ENCODE measurements at places on chromosomes 11 and 22. TPM values are rescaled to one million over a fixed set of nuclear protein-coding genes. Genes with fewer than 3 reads are reported as not detected.
A peak's percentile ranks its signal among the peaks of the same experiment; 100 is the strongest.

DNA sequence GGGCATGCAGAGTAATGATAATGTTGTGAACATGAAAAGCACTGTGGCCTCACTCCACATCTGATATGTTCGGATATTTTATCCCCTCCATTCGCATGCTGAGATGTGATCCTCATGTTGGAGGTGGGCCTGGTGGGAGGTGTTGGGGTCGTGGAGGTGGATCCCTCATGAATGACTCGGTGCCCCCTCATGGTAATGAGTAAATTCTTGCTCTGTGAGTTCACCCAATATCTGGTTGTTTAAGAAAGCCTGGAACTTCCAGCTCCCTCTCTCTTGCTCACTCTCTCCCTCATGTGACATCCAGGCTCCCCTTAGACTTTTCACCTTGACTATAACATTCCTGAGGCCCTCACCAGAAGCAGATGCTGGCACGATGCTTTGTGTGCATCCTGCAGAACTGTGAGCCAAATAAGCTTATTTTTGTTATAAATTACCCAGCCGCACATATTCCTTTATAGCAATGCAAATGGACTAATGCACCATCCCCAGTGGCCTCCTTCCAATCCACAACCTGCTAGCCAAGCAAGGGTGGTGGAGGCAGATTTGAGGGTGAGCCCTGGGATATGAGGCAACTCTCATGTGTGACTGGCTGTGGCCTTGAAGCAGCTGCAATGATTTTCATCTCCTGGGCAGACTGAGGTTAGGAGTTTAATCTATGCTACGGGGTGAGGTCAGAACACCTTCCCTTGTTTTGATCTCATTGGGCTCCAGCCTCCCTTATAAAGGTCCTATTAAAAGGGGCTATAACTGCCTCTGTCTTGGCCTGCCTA is 276.5 kb downstream of the ETS1 start:
- no peak for DNase-seq

Gene TSG101
- 35.2 TPM for total RNA-seq

Gene NUP98
- total RNA-seq, result 96.7 TPM

DNA sequence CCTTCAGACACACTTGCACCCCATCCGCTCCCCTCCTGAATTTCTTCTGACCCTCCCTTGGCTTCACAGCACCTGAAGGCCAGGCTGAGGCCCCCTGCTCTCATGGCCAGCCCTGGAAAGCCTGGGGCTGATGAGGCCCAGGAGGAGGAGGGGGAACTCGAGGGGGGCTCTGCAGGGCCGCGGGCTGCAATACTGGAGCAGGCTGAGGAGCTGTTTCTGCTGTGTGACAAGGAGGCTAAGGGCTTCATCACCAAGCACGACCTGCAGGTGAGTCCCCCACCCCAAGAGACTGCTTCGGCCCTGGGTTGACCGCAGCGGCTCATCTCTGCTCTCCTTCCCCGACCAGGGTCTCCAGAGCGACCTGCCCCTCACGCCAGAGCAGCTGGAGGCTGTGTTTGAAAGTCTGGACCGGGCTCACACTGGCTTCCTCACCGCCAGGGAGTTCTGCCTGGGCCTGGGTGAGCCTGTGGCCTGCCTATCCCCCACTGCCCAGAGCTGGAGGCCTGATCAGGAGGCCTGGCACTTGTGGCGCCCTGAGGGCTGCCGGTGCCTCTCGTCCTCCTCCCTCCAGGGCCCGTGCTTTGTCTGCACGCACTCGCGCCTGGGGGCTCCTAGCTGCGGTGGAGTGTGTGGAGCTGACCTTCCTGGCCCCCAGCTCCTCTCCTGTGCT is 922 bp downstream of the CRACR2B start:
- DNase-seq, result no peak

Gene GTSE1
- 64.9 TPM for total RNA-seq

Gene CRYBB3
- 0.71 TPM for total RNA-seq

DNA sequence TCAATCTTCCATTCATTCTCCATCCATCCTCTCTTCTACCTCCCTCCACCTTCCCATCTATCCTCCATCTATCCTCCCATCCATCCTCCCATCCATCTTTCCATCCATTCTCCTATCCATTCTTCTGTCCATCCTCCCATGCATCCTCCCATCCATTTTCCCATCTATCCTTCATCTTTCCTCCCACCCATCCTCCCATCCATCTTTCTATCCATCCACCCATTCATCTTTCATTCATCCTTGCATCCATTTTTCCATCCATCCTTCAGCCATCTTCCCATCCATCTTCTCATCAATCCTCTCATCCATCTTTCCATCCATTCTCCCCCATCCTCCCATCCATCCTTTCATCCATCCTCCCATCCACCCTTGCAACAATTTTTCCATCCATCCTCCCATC is 27.5 kb downstream of the IGLL1 start:
- DNase-seq, result no peak

DNA sequence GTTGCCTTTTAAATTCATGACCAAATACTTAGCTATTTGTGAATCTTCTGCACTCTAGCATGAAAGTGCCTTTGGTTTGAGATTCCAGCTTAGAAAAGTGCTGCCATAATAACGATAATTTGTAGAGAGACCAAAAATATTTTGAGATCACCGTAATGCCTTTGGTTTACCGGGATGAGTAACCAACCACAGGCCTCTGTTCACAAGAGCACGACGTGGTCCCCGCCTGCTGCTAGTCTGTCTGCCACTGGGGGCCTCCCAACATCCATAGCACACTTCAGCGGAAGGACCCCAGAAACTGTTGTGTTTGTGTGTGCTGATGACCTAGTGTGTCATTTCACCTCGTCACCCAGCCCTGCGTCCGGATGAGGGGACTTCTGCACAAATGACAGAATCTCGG is 67.0 kb upstream of the RASSF10 start:
- DNase-seq, result no peak

- DNase-seq, result peak; percentile 69
These were observed 25.4 kb upstream of the SORL1 start for GRCh38 chr11:121426476-121427399.

Gene OR52H1
- not detected for total RNA-seq

- no peak for DNase-seq
These were observed 3.1 kb downstream of the IL2RB start for GRCh38 chr22:37146507-37147180.

GRCh38 chr11:72871119-72871518 is 56.9 kb downstream of the ATG16L2 start:
- DNase-seq, result no peak

DNA sequence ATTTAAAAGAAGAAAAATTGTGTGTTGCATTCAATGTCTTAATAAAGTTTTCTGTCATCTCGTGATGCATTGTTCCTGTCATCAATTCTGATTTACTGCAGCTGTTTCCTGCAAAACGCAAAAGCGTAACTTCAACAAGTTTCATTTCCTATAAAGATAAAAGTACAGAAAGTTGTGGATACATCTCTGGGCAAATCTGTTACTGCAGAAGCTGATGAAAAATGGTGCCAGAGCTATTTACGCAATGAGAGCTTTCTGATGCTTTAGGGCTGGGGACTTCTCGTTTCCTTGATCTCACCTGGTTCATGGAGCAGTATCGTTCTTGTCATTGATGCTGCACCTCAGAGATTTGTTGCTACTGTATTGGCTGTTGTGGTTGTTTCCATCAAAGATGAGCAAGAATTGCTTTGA is 15.5 kb upstream of the MS4A12 start:
- no peak for DNase-seq

GRCh38 chr11:8811571-8811970 is 99.4 kb upstream of the AKIP1 start:
- no peak for DNase-seq

DNA sequence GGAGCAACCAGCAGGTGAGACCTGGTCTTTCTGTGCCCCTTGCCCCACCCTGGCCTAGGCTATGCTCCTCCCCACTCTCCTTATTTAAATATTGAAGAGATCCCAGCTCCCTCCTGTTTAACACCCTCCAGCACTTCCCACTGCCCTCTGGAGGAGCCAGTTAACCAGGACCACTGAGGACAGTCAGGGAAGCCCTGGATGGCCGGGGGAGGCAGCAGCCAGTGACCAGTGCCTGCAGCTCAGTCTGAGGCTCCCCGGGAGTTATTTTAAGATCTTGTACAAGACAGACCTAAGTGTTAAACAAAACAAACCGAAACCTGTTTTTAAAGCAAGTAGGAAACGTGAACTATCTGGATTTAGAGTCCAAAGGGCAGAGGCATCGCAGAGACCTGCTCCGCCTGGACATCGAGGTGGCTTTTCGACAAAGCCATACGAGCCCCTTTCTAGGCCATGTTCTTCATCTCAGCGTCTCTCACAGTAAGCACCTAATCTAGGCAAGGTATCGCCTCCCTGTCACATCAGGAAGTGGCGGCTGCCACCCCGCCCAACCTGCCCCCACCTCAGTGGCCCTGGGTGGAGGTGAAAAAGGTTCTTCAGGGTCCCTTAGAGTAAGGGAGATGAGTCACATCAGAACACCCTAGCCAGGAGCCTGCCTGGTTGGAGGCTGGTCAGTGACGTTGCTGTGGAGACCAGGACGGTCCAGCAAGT is 35.2 kb downstream of the TRMU start:
- no peak for DNase-seq

Gene LRRC74B
- not detected for total RNA-seq

Gene OR8D4
- total RNA-seq, result not detected

GRCh38 chr22:25395468-25395867 is 169.0 kb upstream of the GRK3 start:
- DNase-seq, result no peak

GRCh38 chr11:22346282-22346681 is 8.1 kb downstream of the SLC17A6 start:
- DNase-seq, result no peak

Gene FGF19
- total RNA-seq, result not detected

GRCh38 chr22:20242393-20243175 is 25.5 kb downstream of the RTN4R start:
- DNase-seq, result peak; percentile 51

- no peak for DNase-seq
These were observed 339.0 kb downstream of the METTL15 start for GRCh38 chr11:28447226-28447625.

DNA sequence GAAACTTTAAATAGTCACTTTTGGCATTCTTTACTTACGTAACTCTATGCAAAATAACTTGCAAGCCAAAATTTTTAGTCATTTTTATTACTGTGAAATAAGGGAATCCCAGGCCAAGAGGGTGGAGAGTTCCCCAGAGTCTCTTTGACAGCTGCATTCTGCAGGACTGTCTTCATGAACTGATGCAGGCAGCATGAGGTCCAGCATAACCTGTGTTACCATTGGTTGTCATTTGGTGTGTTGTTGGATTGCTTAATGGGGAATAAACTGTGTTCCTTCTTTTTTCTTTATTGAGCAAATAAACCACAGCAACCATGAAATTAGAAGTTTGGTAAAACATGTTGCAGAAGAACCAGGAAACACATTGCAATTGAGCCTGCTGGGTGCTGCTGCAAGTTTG is 24.6 kb downstream of the MMP27 start:
- DNase-seq, result no peak

Gene CYB5R2
- 1.4 TPM for total RNA-seq

DNA sequence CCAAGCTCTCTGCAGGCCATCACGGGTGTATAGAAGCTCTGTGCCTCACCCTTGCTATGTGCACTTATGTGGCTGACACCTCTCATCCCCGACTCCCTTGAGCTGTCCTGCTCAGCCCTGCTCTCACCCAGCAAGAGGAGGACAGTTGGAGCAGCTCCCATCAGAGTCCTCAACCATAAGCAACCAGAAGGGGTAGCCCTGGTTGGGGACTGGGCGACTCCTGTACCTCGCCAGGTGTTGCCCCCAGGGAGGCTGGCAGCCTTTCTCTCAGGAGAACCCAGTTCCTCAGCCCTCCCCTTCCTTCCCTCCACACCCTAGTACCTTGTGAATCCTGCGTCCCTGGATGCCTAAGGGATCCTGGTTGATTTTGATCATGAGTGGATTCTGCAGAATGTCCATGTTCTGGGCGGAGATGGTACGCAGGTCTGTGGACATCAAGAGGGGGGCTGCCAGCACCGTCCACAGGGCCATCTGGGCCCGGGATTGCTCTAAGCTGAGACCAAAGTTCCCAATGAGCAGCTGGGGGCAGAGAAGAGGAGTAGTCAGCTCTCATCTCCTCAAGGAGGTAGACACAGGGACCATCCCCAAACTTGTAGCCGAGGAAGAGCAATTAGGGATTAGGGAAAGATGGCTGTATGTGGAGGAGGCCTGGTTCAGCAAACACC is 8.0 kb downstream of the NAGA start:
- DNase-seq, result no peak

Gene CAPRIN1
- total RNA-seq, result 190 TPM

GRCh38 chr11:130441719-130442118 is 6.7 kb upstream of the ADAMTS15 start:
- no peak for DNase-seq

DNA sequence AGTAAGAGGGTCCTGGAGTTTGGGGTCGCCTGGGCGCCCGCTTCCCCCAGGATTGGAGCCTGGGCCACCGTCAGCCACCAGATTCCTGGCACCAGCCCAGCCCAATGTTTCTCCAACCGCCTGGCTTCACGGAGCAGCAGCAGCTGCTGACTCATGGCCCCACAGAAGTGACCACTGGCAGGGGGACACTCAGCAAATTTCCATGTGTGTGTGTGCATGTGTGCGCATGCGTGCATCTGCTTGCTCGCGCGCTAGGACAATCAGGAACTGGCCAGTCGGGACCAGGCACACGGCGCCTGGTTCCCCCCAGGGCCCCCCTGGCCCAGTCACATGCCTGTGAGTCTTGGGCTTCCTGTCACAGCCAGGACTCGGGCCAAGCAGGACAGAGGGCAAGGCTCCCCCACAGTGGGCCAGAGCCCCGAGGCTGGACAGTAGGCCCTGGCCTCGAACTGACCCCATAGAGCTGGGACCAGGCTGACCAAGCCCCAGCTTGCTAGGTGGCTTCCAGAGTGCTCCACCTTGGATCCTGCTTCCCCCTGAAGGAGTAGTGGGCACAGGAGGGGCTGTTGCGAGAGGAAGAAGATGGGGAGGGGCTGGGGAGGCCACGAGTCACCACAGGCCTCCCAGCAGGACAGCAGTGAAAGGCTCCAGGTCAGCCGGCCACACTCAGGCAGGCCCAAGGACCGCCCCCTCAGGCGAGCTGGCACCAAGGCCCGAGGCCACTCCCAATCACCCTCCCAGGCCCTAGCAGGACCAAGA is 3.2 kb downstream of the CTSD start:
- DNase-seq, result peak; percentile 33

DNA sequence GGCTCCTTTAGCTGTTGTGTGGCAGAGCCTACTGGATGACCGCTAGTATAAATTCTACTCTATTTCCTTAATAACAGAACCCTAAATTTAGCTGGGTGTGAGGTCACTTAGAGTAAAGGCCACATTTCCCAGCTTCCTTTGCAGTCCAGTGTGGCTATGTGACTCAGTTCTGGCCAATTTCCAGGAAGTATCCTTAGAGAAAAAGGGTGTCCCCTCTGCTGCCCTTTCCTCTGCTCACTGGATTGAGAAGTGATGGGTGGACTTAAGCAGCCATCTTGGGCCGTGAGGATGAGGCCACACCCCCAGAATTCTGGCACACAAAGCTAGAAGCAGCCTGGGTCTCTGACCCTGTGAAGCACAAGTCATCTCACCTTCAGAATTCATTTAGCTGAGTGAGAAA is 11.7 kb upstream of the RASD2 start:
- DNase-seq, result no peak
